ENCODE measurements at places on chromosomes 7 and 10.

DNA sequence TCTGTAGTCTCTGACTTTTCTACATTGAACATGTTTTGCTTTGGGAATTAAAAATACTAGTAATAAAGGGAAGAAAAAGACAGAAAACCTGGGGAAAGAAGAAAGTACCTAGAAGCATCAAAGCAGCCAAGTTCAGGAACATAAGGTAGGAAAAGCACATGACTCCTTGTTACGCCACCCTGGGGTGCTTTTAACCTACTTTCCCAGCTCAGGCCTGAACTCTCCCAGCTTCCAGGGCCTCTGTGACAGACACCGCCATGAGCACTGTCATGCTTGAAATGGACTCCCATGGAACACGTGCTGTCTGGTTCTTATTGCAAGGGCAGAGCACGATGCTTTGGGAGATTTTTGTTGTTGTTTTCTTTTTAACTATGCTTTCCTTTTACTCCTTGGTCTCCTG, 11.4 kb downstream of the ACTR1A start:
- no peak for DNase-seq

- DNase-seq, result no peak
Measured at GRCh38 chr10:62054830-62055229, 153.3 kb downstream of the ARID5B start.

- no peak for DNase-seq
Measured at GRCh38 chr7:159084069-159084801, 60.4 kb downstream of the VIPR2 start.

- no peak for DNase-seq
Measured at GRCh38 chr7:39910108-39910869, 39.8 kb upstream of the CDK13 start.

- DNase-seq, result no peak
Measured at GRCh38 chr10:125076121-125076825, 84.1 kb downstream of the CTBP2 start.

GRCh38 chr10:47435081-47435480, 48.8 kb downstream of the ANXA8 start:
- no peak for DNase-seq

DNA sequence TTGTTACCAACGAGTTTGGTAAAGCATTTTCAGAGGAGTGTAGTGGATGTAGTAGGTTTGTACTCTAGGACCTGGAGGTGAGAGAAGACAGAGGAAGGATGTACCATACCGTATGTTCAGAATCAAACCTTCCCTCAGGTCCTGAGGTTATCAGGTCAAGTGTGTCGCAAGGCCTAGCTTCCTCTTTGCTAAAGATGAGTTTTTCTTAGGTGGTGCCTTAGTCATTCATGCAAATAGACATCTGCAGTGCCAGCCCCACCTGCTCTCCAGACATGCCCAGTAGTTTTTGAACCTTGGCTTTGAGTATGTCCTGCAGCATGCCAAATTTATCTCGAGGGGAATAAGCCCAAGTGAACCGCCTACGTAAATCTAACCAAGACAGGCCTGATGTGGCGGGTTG, 71.3 kb downstream of the HDAC9 start:
- DNase-seq, result no peak

GRCh38 chr10:85044-85443, 35.9 kb upstream of the TUBB8 start:
- no peak for DNase-seq

DNA sequence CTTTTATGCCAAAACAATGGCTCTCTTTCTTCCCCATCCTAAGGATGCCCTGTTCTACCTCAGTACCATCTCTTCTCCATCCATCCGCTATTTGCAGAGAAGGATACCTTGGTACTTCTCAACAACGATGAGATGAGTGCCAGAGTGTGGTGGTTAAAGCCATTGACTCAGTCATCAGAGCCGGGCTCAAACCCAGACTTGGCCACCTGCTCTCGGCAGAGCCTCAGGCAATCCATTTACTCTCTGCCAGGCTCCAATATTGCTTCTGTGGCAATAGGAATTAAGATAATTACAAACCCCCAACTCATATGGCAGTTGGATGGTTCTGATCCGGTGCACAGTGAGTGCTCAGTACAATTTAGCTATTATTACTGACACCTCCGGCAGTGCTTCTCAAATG, 121.3 kb downstream of the PRLHR start:
- DNase-seq, result no peak

GRCh38 chr10:72314263-72314662, 40.5 kb downstream of the DNAJB12 start:
- DNase-seq, result no peak

- no peak for DNase-seq
Measured at GRCh38 chr10:124220971-124221355, 127.6 kb upstream of the CHST15 start.

GRCh38 chr7:120373174-120373573, 100.2 kb downstream of the KCND2 start:
- DNase-seq, result no peak
